ENCODE measurements at places on chromosomes 11 and 22. TPM values are rescaled to one million over a fixed set of nuclear protein-coding genes. Genes with fewer than 3 reads are reported as not detected.
A peak's percentile ranks its signal among the peaks of the same experiment; 100 is the strongest.

GRCh38 chr11:92251980-92252379 is 27.4 kb downstream of the FAT3 start:
- H3K27me3 ChIP-seq, result no peaks in the 10 kb centered on the region
- H3K4me3 ChIP-seq, result no peak overlapping the region
- no peaks in the 10 kb centered on the region for H3K36me3 ChIP-seq
- H3K4me1 ChIP-seq, result peaks cover 37% of the 10 kb centered on the region

DNA sequence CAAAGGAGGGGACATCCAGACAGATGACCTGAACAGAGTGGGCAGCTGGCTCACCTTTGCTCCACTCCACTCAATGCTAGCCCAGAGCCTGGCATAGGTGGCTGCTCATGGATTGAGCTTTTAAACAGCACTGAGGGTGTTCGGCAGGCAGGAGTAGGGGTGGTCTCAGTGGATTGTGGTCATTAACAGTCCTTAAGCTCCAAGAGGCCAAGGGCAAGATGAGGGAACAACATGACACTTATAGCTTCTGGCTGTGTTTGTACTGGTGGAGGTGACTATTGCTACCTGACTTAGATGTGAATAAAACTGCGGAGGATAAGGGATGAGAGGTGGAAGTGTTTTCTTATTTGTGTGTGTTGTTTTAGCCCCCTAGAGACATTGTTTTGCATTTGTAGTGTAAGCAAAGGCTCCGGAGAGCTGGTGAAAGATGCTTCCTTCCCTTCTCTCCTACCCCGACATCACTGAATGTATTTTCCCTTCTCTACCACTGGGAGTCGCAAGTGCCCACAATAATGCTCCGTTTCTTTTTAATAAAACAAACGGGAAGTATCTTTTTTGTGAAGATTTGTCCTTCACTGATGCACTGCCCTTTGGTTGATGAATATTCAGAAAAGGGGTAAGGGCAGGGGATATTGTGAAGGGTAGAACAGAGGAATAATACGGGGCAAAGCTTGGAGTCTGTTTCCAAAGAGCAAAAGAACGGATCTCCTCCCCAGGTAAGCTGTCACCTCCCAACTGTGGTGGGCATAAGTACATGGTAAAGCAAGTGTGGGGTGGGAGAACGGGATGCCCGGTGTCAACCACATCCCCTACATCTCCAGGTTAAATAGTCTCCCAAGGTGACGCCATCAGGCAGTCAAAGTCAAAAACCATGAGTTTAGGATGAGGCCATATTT is 27.5 kb upstream of the MTNR1B start:
- DNase-seq, result no peak
- H3K36me3 ChIP-seq, result peaks cover 19% of the 10 kb centered on the region
- no peaks in the 10 kb centered on the region for H3K27me3 ChIP-seq
- H3K4me1 ChIP-seq, result peaks cover 6% of the 10 kb centered on the region

GRCh38 chr22:20014526-20015186 is 2.0 kb downstream of the ARVCF start:
- no peak overlapping the region for H3K27ac ChIP-seq
- no peak for DNase-seq
- H3K27me3 ChIP-seq, result peaks cover 41% of the 10 kb centered on the region
- H3K4me3 ChIP-seq, result peak overlapping the region; percentile 64
- H3K36me3 ChIP-seq, result no peaks in the 10 kb centered on the region

The CREB3L1 gene
- total RNA-seq, result 10.9 TPM

The SPON1 gene
- 4.1 TPM for total RNA-seq

DNA sequence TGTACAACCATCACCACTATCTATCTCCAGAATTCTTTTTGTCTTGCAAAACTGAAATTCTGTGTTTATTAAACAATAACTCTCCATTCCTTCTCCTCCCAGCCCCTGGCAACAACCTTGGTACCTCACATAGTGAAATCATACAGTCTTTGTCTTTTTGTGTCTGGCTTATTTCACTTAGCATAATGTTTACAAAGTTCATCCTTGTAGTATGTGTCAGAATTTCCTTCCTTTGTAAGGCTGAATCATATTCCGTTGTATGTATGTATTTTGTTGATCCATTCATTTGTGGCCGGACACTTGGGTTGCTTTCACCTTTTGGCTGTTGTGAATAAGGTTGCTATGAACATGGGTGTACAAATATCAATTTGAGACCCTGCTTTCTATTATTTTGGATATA is 243.7 kb upstream of the TBCEL start:
- H3K4me1 ChIP-seq, result peaks cover 55% of the 10 kb centered on the region
- no peak overlapping the region for H3K27ac ChIP-seq
- H3K27me3 ChIP-seq, result no peaks in the 10 kb centered on the region
- H3K4me3 ChIP-seq, result no peak overlapping the region
- no peaks in the 10 kb centered on the region for H3K36me3 ChIP-seq

DNA sequence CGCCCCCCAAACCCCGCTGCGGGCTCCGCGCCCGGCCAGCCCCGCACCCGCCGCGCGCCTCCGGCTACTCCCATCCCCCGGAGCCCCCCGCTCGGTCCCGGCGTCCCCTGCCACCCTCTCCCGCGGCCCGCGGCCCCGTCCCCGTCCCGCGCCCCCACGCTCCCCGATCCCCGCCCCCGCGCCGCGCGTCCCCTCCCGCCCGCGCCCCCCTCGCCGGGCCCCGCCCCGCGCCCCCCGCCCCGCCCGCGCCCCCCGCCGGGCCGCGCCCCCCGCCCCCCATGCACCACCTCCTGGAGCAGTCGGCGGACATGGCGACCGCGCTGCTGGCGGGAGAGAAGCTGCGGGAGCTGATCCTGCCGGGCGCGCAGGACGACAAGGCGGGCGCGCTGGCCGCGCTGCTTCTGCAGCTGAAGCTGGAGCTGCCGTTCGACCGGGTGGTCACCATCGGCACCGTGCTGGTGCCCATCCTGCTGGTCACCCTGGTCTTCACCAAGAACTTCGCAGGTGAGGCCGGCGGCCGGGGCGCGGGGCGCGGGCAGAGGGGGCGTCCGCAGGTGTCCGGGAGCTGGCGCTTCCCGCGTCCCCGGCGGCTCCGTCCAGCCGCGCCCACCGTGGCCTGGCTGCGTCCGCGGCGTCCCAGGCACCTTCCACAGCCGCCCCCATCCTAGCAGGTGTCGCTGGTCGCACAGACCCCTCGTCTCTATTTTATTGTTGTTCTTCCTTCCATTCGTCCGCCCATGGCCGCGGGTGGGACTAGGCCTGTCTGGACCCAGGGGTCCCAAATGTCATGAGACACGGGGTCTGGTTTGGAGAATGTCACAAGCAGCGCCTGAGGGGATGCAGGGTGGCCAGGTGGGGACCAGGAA is at the start of gene PANX2:
Gene PANX2 (plus strand): TSS at position 279 of the 866 bp plus-strand sequence. CDS start 0 bp downstream, at position 279.
- peaks cover 25% of the 10 kb centered on the region for H3K27me3 ChIP-seq
- H3K36me3 ChIP-seq, result no peaks in the 10 kb centered on the region
- H3K27ac ChIP-seq, result no peak within 1 kb of the TSS
- peak within 1 kb of the TSS; percentile 80 for H3K4me3 ChIP-seq
- DNase-seq, result peak; percentile 44
- H3K4me1 ChIP-seq, result peaks cover 3% of the 10 kb centered on the region

The P2RX3 gene
- 0.66 TPM for total RNA-seq

The CAVIN3 gene
- 27.3 TPM for total RNA-seq
